Camera-type eye (tissue), 1 donor: ENCODE measurements at places on chromosomes 1 and 21. TPM values are rescaled to one million over a fixed set of nuclear protein-coding genes. Genes with fewer than 3 reads are reported as not detected.

ZNF695 gene
- 3.1 TPM for total RNA-seq

TNFRSF8 gene
- not detected for total RNA-seq

PTPN7 gene
- total RNA-seq: 1.3 TPM

GCSAML gene
- total RNA-seq: 0.82 TPM

C1QTNF12 gene
- 2.5 TPM for total RNA-seq

FAM151A gene
- not detected for total RNA-seq

DCDC2B gene
- not detected for total RNA-seq
